SK-N-SH (cell line): ENCODE measurements at places on chromosomes 2 and 18. TPM values are rescaled to one million over a fixed set of nuclear protein-coding genes. Genes with fewer than 3 reads are reported as not detected.

Gene C2orf80
- not detected in 2 replicates for polyA plus RNA-seq

Gene MTCL1
- 28.0 and 33.5 TPM in 2 replicates for polyA plus RNA-seq

Gene RESP18
- polyA plus RNA-seq, result not detected in 2 replicates

DNA sequence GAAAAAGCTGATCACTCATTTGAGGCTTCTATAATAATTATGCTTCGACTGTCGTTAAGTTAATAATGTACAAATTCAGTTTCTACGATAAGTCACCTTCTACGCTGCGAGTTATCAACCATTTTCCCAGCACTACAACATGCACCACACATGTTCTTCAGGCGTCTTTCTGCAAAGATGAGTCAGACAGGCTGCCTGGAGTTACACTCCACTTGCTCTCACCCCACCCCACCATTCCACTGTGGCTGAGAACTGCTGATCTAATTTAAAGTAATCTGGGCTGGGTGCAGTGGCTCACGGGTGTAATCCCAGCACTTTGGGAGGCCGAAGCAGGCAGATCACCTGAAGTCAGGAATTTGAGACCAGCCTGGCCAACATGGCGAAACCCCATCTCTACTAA, 218.6 kb downstream of the DYM start:
- DNase-seq, result no peak

- DNase-seq, result no peak
Observed at GRCh38 chr2:176504440-176504839, 235.2 kb downstream of the MTX2 start.

- no peak for DNase-seq
Observed at GRCh38 chr2:41137031-41137430, 685.1 kb upstream of the SLC8A1 start.
